ENCODE measurements at places on chromosomes 12 and 14.

DNA sequence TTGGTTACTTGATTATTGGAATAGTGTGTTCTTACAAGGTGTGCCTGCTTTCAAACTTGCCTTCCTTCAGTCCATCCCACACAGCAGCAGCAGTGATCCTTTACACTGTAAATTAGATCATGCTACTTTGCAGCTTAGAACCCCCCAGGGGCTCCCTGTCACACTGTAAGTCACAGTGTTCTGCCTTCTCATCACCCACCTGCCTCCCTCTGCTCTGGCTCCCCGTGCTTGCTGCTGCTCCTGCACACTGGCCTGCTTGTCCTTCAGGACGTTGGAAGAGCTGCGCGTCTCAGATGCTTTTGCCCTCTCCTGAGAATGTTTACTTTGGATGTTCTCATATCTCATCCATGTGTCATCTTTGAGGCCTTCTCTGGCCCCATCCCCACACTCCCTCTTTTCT, 27.3 kb downstream of the ZC3H14 start:
- DNase-seq = no peak

- DNase-seq = no peak
Observed at GRCh38 chr12:11896417-11896929, 174.3 kb upstream of the BCL2L14 start.

- DNase-seq = no peak
Observed at GRCh38 chr12:106345746-106346145, 11.8 kb upstream of the POLR3B start.

- DNase-seq = no peak
Observed at GRCh38 chr12:105570944-105571343, 240.5 kb downstream of the C12orf75 start.

- DNase-seq = no peak
Observed at GRCh38 chr12:22268973-22269372, 65.5 kb downstream of the ST8SIA1 start.

- DNase-seq = no peak
Observed at GRCh38 chr12:106226884-106227640, 20.8 kb downstream of the CKAP4 start.

DNA sequence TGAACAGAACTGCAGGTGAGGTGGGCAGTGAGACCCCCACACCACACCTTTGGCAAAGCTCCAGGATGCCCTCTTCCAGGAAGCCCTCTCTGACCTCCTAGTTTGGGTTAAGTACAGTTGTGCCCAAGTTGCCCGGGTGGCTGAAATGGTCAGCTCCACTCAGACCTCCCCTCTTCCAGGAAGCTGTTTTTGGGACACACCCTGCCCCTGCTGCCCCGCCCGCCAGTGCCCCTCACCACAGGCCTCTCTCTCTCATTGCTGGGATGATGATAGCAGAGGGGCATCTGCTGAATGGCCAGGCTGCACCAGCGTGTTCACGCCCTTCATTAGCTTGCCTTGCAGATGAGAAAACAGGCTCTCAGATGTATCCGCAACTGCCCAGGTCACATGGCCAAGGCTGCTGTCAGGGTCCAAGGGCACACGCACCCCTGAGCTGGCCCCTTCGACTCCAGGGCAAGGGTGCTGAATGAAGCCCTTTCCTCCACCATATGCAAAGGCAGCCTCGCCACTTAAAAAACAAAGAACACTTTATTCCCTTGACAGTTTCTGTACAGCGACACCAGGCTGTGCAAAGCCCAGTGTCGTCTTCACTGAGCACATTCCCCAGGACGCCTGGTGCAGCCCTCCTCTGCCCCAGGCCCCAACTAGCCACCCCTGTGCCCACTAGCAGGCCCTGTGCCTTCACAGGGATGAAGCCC, 15.5 kb downstream of the SLC25A29 start:
- no peak for DNase-seq
